ENCODE measurements at places on chromosomes 1 and 21.

- DNase-seq, result no peak
These were observed 13.4 kb downstream of the ENTREP3 start for GRCh38 chr1:155241841-155242264.

- no peak for DNase-seq
These were observed 163.6 kb upstream of the C1orf21 start for GRCh38 chr1:184223216-184223615.

GRCh38 chr1:16181887-16182719 lies 26.2 kb upstream of the EPHA2 start:
- DNase-seq, result peak; percentile 93

DNA sequence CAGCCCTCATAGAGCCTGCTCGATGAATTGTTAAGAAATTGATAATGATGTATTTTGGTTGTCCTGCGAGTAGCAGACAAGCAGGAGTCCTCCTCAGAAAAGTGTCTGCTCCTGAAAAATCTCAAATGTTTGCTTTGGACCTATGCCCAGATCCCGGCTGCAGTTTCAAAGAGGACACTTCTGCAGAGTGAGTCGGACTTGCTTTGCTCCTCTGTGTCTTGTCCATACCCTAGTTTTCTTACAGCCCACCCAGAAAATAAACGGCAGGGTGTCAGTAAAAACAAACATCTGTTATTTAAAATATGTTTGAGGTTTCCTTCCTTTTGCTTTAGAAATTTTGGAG lies 2.8 kb downstream of the S100A10 start:
- no peak for DNase-seq

DNA sequence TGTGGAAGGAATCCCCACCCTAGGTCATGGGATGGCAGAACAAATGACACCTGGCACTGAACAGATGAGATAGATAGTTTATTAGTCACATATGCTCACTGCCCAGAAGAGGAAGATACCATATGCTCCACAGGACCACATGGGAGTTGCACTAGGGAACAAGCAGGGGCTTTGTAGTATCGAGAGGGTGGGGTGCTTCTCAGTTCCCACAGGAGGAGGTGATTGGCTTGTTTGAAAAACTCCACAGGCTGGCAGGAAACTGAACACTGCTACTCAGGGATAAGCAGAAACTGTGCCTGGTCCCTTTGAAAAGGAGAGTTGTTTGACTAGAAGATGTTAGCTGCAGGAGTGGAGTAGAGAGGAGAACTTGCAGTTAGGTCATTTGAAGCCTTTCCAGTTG lies 31.9 kb upstream of the RXRG start:
- DNase-seq, result no peak

DNA sequence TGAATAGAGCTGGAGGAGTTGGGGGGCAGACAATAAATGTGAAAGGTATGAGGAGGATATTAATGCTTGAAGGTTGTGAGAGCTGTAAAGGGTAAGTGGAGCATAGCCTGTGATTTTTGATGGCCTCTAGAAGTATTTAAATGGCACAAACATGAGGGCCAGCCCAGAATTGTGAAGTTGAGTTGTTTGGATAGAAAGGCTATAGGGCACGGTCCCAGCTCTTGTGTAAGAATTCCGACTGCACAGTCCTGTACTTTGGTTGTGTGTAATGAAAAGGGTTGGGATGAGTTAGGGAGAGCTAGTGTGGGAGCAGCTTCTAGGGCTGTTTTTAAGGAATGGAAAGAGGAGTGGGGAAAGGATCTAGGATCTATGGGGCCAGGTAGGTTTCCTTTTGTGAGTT lies 665.5 kb downstream of the USP25 start:
- DNase-seq, result no peak

DNA sequence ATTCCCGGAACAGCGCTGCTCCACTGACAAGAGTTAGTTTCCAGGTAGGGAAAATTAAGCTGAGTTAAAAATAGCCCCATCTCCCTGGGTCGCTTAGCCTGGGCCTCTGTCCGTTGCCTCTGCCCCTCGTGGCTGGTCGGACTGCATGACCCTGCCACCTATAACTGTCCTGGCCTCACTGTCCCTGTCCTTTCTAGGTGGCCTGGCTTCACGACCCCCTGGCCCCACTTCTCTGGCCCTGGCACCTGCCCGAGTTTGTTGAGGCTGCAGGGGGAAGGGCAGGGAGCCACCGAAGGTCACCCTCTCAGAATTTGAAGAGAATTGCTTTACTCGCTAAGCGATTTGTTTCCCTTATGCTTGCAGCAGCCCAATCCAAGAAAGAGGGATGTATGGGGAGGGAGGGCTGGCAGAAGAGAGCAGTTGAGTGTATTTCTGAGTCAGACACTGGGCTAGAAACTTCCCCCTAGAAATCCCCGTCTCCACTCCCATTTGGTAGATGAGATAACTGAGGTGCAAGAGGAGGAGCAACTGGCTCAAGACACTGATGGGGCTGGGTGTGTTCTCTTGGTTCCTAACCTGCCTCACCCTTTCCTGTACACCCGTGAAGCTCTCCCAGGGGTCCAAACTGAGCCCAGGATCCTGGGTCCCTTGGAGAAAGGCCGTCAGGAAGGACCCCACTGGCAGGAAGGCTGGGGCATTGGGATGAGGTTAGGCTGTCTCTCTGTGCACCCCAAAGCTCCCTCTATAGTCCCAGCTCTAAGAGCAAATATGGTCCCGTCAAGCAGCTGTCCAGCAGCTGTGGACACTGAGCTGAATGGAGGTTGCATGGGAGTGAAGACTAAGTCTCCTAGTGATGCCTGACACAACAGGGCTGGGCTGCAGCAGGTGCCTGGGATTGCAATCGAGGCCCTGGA lies 2.9 kb upstream of the EDN2 start:
- no peak for DNase-seq

DNA sequence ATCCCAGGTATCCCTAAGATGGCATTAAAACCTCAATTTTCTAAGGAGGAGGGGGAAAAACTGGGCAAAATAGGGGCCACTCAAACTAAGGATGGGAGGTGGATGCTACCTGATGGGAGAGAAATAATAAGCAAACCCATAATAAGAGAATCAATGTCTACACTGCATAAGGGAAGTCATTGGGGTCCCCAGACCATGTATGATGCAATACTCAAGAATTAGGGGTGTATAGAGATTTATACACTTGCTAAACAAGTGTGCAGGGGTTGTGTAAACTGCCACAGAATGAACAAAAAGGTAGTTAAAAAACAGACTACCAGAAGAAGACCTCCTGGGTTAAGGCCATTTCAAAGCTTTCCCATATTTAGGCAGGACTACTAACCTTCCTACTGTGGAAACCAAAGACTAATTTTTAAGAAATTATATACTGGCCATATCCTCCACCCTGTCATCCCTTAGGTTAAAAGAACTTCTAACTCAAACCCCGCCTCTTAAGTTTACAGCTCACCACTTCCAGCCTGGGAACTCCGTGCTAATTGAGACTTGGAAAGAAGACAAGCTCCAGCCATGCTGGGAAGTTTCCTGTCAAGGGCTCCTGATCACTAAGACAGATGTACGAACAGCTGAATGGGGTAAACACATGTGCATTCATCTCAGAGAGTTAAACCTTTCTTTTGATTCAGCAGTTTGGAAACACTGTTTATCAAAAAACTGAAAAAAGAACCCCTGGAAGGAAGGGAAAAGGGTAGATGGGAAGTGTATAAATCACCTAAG lies 64.4 kb upstream of the TLR5 start:
- DNase-seq, result no peak

DNA sequence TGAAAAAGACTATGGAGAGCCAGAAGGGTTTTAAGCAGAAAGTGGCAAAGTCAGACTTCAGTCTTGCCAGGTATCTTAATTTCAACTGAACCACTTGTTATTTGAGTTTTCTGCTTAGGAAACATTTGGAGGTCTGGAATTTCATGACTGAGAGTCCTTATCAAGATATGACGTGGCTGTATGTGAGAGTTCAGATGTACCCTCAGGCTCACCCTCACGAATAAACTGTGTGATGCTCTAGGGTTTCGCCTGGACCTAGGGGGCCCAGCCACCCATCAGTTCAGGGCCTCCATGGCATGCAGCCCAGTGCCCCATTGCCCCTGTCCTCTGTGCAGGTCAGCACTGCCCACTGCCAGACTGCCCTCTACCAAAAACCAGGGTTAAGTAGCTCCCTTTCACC lies 30.6 kb upstream of the TADA1 start:
- no peak for DNase-seq

DNA sequence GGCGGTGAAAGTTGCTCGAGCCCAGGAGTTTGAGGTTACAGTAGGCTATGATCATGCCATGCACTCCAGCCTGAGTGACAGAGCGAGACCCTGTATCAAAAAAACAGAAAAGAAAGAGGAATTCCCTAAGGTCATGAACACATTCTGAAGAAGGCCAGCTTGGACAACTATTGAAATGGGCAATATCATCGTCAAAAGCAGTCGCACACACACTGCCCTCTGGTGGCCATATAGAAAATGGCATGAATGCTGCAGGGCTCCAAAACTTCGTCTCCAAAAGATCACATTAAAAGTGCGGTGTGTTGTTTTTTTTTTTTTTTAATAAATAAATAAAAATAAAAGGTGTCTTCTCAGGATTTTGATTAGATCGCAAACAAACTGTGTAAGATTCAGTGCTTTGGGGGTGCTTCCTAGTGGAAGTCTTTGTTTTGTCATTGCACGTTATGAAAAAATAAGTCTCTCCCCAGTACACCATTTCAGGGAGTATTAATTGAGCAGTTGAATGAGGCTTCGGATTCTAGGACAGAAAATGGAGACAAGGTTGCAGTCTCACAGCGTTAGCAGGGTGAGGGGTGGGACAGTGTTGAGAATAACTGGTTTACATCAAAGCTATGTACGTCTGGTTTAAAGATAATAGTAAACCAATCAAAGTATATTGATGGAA lies 87.5 kb upstream of the FMN2 start:
- DNase-seq, result peak; percentile 64

DNA sequence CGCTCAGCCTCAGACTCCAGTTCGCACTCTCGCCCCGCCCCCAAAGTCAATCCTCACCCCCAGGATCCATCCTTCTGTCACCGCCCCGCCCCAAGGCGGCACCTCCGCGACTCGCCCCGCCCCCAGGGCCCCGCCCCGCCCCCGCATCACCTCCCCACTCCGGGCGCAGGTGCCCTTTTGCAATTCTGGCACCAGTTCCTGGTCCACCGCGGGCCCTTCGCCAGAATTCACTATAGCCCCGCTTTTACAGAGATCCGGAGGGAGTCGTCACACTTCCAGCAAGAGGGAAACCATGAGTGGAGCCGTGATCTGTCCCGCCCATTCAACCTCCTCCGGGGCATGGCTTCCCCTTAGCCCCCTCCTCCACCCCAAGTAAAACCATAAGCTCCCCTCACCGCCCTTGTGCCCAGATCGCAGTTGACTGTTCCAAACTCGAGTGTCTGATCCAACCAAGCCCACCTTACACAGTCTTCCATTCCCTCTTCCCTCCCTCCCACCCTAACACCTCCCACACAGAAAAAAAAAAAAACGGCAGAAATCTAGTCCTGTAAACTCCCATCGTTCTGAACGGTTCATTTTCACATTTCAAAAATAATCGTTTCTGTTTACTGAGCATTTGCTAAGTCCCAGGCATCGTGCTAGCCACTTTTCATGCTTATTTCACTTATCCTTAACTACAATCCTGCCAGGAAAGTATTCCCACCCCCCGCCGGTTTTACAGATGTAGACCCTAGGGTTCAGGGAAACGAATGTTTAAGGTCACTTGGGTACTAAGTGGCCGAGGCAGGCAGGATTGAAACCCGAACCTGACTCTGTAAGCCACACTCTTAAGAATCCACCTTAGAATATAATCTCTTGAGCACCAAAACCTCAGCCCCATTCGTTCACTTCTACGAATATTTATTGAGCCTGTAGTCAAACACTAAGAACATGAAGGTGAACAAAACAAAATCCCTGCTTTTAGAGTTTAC lies 1.3 kb upstream of the DNAJC16 start:
- DNase-seq, result no peak

Data from AG20443 (cell line).